ENCODE measurements at places on chromosomes 12 and 14. TPM values are rescaled to one million over a fixed set of nuclear protein-coding genes. Genes with fewer than 3 reads are reported as not detected.

DNA sequence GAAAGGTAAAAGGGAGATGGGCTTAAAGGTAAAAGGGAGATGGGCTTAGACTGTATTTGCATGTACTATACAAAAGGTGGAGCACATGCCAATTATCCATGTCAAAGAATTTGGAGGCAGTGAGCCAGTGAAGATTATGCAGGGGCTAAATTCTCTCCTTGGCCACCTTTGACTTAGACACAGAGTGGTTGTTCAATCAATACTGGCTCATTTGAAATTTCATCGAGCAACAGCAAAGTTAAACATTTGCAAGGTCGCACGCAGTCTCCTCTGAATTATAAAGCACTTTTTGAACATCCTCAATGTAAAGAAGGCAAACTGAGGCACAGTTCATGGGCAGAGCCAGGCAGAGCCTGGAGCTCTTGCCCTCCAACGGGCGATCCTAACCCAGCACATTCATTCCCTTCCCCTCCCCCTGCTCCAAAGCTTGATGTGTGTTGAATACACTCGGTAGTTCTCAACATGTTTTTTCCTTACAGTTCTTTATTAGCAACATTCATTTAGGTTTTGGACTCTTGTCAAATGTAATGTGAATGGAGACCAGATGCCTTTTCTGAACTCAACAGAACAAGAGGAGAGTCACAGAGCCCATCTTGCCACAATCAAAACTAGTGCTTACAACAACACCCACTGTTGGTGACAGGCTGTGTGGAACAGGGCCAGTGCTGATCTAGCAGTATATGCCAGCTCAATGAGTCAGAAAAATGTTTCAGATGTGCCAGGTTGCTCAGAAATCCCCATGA lies 169.7 kb upstream of the G2E3 start:
- H3K36me3 ChIP-seq, result no peaks in the 10 kb centered on the region
- DNase-seq, result no peak
- no peaks in the 10 kb centered on the region for H3K27me3 ChIP-seq
- no peak overlapping the region for H3K4me3 ChIP-seq
- peaks cover 10% of the 10 kb centered on the region for H3K4me1 ChIP-seq
- no peak overlapping the region for H3K27ac ChIP-seq

- DNase-seq, result no peak
- H3K4me1 ChIP-seq, result peaks cover 14% of the 10 kb centered on the region
- H3K27me3 ChIP-seq, result peaks cover 15% of the 10 kb centered on the region
- H3K36me3 ChIP-seq, result no peaks in the 10 kb centered on the region
Measured at GRCh38 chr14:96739200-96739910, 57.8 kb upstream of the VRK1 start.

DNA sequence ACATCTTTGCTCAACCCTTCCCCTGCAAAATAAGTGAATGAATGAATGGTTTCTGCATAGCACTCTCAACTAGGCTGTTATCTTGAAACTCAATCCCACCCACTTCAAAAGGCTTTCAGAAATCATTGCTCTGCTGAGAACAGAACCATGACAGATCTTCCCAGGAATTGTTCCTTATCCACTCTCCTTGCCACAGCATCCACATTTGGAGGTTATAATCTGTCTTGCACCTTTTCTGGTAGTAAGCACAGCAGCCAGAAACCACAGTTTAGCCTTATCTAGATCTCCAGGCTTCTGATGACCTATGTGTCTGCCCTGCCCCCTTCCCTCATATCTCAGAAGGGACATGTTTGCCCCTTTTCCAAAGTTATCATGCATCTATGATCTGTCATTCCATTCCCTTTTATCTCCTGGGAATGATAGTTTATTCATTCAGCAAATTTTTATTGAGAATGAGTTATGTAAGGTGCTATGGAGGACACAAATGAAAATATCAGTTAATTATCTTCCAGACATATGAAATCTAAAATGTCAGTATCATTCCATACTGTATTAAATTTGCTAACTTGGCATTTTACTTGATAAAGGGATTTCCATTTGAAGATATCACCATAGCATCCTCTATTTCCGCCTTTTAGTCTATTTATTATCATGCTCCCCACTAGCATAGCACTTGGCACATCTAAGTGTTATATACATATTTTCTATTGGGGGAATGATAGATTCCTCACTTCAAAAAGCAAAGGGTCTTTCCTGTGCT lies 21.4 kb downstream of the LGR5 start:
- H3K36me3 ChIP-seq, result no peaks in the 10 kb centered on the region
- H3K27ac ChIP-seq, result no peak overlapping the region
- H3K4me1 ChIP-seq, result no peaks in the 10 kb centered on the region
- no peak for DNase-seq
- H3K27me3 ChIP-seq, result no peaks in the 10 kb centered on the region

- H3K36me3 ChIP-seq, result peaks cover 60% of the 10 kb centered on the region
- no peaks in the 10 kb centered on the region for H3K27me3 ChIP-seq
- no peaks in the 10 kb centered on the region for H3K4me1 ChIP-seq
- peak; percentile 57 for DNase-seq
Measured at GRCh38 chr12:6444704-6445688, at the start of gene CD27. CD27 (plus strand) TSS chr12:6444955; CDS start chr12:6445096, 141 bp downstream.

- no peaks in the 10 kb centered on the region for H3K4me1 ChIP-seq
- peak overlapping the region; percentile 2 for H3K27ac ChIP-seq
- peak; percentile 68 for DNase-seq
Measured at GRCh38 chr12:20101046-20101445, 267.3 kb upstream of the PDE3A start.

- no peak overlapping the region for H3K4me3 ChIP-seq
- peak overlapping the region; percentile 75 for H3K27ac ChIP-seq
Measured at GRCh38 chr12:103801709-103802585, 39.1 kb downstream of the NT5DC3 start.

- H3K36me3 ChIP-seq, result no peaks in the 10 kb centered on the region
- H3K27ac ChIP-seq, result no peak overlapping the region
- H3K4me3 ChIP-seq, result no peak overlapping the region
- peaks cover 6% of the 10 kb centered on the region for H3K4me1 ChIP-seq
- DNase-seq, result no peak
Measured at GRCh38 chr12:89960011-89960507, 251.4 kb upstream of the ATP2B1 start.

DNA sequence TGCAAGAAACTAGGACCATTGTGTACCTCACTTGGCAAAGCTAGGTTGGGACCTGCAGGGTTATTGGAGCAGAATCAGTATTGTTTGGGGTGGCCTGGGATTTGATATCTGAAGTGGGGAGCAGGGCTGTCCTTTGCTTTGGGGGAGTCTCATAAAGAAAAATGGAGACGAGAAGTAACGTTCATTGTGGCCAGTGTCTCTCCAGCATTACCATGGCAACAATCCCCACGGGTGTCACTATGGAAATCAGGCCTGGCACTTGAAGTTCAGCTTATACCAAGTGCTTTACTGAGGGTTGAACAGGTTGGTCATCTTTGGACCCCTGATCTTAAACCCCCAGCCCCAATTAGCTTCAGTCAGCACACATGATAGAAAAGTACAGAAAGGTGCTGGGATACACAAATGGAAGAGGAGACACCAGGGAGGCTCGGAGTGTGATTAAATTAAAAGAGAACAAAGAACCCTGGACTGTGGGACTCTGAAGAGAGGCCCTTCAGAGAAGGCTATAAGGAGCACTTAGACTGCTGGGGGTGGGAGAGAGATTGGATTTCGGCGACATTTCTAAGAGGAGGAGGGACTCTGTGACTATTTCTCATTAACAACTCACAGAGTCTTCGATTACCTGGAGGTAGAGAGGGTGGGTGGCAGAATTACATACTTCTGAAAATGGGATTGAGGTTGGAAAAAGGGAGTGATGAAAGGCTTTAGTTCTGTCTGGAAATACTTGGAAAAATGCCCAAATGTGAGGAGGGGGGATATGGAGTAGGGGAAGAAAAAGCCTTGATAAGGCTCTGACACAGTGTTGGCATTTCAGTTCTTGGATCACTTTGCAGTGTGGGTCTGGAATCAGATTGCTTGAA lies 3.7 kb downstream of the KIF5A start:
- no peak overlapping the region for H3K27ac ChIP-seq
- peaks cover 21% of the 10 kb centered on the region for H3K27me3 ChIP-seq
- no peak for DNase-seq
- H3K36me3 ChIP-seq, result no peaks in the 10 kb centered on the region
- H3K4me3 ChIP-seq, result no peak overlapping the region

DNA sequence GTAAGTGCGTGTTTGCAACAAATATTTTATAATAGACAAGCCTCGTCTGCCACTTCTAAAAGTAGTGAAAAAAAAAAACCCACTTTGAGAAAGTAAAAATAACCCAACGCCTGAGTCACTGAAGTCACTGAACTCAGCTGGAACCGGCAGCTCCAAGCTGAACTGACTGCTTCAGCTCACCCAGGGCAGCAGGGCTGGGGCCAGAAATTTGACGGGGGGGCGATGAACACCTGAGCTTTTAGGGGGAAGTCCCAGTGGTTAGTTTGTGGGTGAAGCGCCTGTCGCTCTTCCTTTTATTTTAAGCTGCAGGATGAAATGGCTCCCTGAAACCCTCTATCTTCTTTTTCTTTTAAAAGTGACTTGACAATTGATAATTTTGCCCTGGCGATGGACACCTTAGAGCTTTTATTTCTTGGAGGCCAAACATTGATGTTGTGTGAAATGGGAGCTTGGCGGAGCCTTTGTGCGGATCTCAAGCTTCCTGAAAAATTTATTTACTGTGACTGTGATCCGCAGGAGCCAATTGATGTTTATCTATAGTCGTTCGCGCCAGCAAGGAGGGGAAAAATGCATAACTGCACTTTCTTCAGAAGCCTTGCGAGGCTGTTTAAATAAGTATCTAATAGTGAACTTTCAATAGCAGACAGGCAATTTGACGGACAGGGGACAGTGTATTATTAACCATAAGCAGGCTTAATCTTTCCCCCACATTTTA lies 173.2 kb upstream of the MYL2 start:
- H3K4me1 ChIP-seq, result no peaks in the 10 kb centered on the region
- no peaks in the 10 kb centered on the region for H3K27me3 ChIP-seq
- DNase-seq, result no peak
- no peak overlapping the region for H3K27ac ChIP-seq

GRCh38 chr12:11461433-11461832 lies 66.1 kb upstream of the PRB2 start:
- DNase-seq, result no peak
- H3K4me3 ChIP-seq, result no peak overlapping the region
- no peak overlapping the region for H3K27ac ChIP-seq
- H3K27me3 ChIP-seq, result no peaks in the 10 kb centered on the region
- H3K36me3 ChIP-seq, result no peaks in the 10 kb centered on the region
- H3K4me1 ChIP-seq, result no peaks in the 10 kb centered on the region

DNA sequence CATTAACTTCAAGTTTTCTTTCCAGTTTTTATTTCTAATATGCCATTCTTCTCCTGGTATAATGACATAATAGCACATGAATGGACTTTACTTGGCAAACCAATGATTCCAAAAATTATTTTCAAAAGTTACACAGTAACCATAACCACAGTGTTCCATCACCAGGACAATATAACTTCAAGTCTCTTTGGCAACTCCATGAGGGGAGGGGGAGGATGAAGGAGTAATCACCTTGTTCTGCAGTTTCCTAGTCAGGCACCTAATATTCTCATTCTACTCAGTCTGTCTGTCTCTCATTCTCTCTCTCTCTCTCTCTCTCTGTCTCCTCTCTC lies 66.6 kb downstream of the BTG1 start:
- no peaks in the 10 kb centered on the region for H3K36me3 ChIP-seq
- H3K27me3 ChIP-seq, result no peaks in the 10 kb centered on the region
- no peak overlapping the region for H3K27ac ChIP-seq
- no peak for DNase-seq
- no peak overlapping the region for H3K4me3 ChIP-seq
- peaks cover 33% of the 10 kb centered on the region for H3K4me1 ChIP-seq

DNA sequence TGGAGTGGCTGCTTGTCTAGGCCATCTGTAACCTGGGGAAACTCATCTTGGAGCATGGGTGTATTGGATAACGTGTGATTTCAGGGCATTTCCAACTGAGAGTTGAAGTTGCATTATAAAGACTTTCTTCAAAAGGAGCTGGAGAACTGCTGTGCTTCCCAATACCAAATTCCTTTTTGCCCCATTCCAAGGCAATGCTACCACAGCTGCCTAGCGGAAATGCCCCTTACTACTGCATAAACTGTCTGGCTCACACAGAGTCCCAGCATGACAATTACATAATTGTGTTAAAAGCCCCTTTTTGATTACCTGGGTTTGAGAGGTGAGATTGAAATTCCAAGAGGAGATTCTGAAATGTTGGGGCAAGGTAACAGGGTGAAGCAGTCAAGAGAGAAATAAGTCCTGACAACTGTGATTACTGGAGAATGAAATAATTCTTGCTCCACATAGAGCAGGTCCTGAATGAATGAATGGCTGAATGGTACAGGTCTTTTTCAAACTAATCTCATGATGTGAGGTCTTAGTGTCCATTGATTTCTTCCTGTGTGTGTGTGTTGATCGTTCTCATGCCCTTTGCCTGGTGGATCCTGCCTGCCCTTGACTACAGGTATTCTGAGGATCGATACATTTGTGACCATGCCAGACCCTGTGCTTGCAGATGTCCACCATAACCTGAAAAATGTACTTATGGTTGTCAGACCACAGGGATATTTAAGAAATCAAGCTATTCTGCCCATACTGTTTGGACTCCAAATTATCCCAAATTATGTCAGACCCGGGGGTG lies 386.5 kb downstream of the GRIN2B start:
- H3K27ac ChIP-seq, result no peak overlapping the region
- no peaks in the 10 kb centered on the region for H3K4me1 ChIP-seq
- H3K4me3 ChIP-seq, result no peak overlapping the region
- DNase-seq, result no peak
- no peaks in the 10 kb centered on the region for H3K27me3 ChIP-seq

DNA sequence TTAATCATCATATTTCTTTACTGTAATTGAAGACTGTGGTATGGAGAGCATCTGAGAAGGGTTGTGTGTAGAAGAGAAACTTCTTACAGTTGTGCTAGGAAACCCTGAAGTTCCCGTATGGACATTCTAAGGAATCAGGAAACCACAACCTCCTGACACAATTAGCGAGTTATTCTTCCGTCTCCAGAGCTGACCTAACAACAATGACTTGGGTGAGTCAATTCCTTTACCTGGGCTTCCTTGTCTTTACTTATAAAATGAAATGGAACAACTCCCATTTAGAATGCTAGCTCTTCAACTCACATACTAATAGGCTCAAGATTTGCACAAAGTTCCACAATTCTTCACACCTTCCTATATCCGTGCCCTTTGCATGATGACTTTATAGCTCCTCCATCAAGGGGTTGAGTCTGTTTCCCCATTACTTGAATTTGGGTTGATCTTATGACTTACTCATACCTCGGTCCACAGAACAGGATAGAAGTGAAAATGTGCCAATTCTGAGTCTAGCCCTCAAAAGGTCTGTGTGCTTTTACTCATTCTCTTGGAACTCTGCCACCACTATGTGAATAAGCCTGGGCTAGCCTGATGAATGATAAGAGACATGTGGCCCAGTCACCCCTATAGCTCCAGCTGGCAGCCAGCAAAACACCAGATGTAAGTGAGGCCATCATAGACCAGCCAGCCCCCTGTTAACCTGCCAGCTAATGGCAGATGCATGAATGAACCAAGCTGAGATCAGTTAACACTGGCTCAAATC lies 459.4 kb downstream of the ETNK1 start:
- H3K27ac ChIP-seq, result no peak overlapping the region
- H3K27me3 ChIP-seq, result no peaks in the 10 kb centered on the region
- H3K4me3 ChIP-seq, result no peak overlapping the region

Gene TSPAN11
- total RNA-seq, result 16.6 TPM

Gene BRF1
- total RNA-seq, result 31.6 TPM

Gene ZNF641
- total RNA-seq, result 23.9 TPM

Gene GALNT9
- total RNA-seq, result 5.0 TPM

Gene GLS2
- total RNA-seq, result 0.66 TPM

Gene ENDOU
- 1.6 TPM for total RNA-seq

Gene ESPL1
- total RNA-seq, result 0.16 TPM

Gene SIX4
- 2.1 TPM for total RNA-seq

Gene GLI1
- total RNA-seq, result not detected

Gene FCF1
- total RNA-seq, result 30.9 TPM

Gene FIGNL2
- total RNA-seq, result not detected

Gene KRT71
- not detected for total RNA-seq

Gene TPPP2
- total RNA-seq, result not detected

Gene SDSL
- total RNA-seq, result 0.82 TPM

Gene CFAP54
- total RNA-seq, result 5.0 TPM

Measured in sigmoid colon (tissue), 7 donors.